ENCODE measurements at places on chromosomes 16 and 17.

GRCh38 chr16:82630219-82630618 is 3.5 kb downstream of the CDH13 start:
- no peak overlapping the region for H3K27ac ChIP-seq
- no peaks in the 10 kb centered on the region for H3K36me3 ChIP-seq
- peaks cover 23% of the 10 kb centered on the region for H3K27me3 ChIP-seq

GRCh38 chr16:89472711-89473075 is 17.7 kb downstream of the ANKRD11 start:
- no peaks in the 10 kb centered on the region for H3K27me3 ChIP-seq
- no peak overlapping the region for H3K4me3 ChIP-seq
- H3K36me3 ChIP-seq, result no peaks in the 10 kb centered on the region
- no peak overlapping the region for H3K27ac ChIP-seq
- peaks cover 3% of the 10 kb centered on the region for H3K4me1 ChIP-seq
- no peak for DNase-seq

GRCh38 chr16:65965628-65966027 is 400.9 kb upstream of the CDH5 start:
- DNase-seq, result no peak
- H3K27ac ChIP-seq, result no peak overlapping the region
- no peaks in the 10 kb centered on the region for H3K27me3 ChIP-seq

GRCh38 chr17:17071531-17072360 is 29.5 kb downstream of the MPRIP start:
- H3K27ac ChIP-seq, result no peak overlapping the region
- H3K4me3 ChIP-seq, result no peak overlapping the region
- H3K36me3 ChIP-seq, result peaks cover 3% of the 10 kb centered on the region

DNA sequence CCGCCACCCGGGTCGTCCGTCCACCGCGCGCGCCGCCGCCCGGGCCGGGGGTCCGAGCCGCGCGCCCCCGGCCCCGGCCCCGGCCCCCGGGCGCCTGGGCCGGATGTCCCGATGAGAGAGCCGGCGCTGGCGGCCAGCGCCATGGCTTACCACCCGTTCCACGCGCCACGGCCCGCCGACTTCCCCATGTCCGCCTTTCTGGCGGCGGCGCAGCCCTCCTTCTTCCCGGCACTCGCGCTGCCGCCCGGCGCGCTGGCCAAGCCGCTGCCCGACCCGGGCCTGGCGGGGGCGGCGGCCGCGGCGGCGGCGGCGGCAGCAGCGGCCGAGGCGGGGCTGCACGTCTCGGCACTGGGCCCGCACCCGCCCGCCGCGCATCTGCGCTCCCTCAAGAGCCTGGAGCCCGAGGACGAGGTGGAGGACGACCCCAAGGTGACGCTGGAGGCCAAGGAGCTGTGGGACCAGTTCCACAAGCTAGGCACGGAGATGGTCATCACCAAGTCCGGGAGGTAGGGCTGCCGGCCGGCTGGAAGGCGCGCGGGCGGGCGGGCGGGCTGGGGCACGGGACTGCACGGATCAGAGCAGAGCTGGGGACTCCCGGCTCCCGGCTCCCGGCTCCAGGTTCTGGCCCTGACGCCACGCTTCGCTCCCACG is 548 bp downstream of the TBX2 start:
- H3K36me3 ChIP-seq, result no peaks in the 10 kb centered on the region
- no peak overlapping the region for H3K27ac ChIP-seq
- peaks cover 89% of the 10 kb centered on the region for H3K27me3 ChIP-seq
- H3K4me1 ChIP-seq, result peaks cover 21% of the 10 kb centered on the region
- no peak for DNase-seq

DNA sequence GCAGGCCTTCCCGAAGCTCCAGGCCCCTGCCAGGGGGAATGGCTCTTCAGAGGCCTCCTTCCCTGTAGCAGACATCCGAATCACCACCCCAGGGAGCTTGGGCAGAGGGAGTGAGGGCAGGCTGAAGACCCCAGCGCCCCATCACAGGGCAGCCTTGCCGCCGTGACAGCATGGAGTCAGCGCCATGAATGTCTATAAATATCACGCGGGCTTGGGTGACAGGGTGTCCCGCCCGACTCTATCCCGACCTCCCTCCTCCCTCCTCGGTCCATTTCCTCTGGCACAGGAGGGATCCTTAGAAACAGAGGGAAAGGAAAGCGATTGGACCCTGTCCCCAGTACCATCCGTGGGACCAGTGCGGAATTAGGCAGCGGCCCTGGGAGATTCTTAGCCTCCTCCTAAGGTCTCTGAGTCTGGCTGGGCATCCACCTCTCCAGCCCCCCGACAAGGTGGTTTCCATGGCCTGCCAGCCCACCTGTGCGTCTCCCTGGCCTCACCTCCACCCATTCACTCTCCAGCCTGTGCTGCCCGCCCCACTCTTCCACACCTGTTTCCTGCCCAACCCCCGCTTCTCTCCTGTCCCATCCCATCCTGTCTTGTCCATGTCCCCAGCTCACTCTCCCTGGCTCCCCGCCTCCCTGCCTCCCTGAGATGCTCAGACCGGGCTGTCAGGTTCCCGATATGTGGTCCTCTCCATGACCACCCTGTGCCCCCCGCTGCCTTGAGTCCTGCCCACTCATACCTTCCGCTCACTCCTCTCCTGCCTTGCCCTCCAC is 5.1 kb downstream of the ATP2A1 start:
- no peaks in the 10 kb centered on the region for H3K27me3 ChIP-seq
- H3K4me1 ChIP-seq, result peaks cover 10% of the 10 kb centered on the region
- no peak overlapping the region for H3K27ac ChIP-seq
- H3K36me3 ChIP-seq, result no peaks in the 10 kb centered on the region
- DNase-seq, result no peak

- H3K27ac ChIP-seq, result no peak overlapping the region
- peak overlapping the region; percentile 40 for H3K4me3 ChIP-seq
- peaks cover 6% of the 10 kb centered on the region for H3K4me1 ChIP-seq
- DNase-seq, result no peak
- H3K36me3 ChIP-seq, result peaks cover 6% of the 10 kb centered on the region
Measured at GRCh38 chr17:39209317-39210092, 9.4 kb downstream of the RPL19 start.

- no peak overlapping the region for H3K27ac ChIP-seq
- H3K4me3 ChIP-seq, result no peak overlapping the region
- no peaks in the 10 kb centered on the region for H3K27me3 ChIP-seq
- DNase-seq, result no peak
- H3K36me3 ChIP-seq, result 0 out of 2 replicates have a peak, but pooled peaks cover 3% of the 10 kb centered on the region
- peaks cover 2% of the 10 kb centered on the region for H3K4me1 ChIP-seq
Measured at GRCh38 chr16:1825381-1825863, 1.2 kb downstream of the HAGH start.

GRCh38 chr16:79074951-79075350 is 525.6 kb downstream of the MAF start:
- no peak overlapping the region for H3K4me3 ChIP-seq
- no peak overlapping the region for H3K27ac ChIP-seq
- no peaks in the 10 kb centered on the region for H3K36me3 ChIP-seq
- no peaks in the 10 kb centered on the region for H3K27me3 ChIP-seq
- no peak for DNase-seq

- H3K4me3 ChIP-seq, result no peak overlapping the region
- DNase-seq, result no peak
- peaks cover 3% of the 10 kb centered on the region for H3K4me1 ChIP-seq
- H3K36me3 ChIP-seq, result no peaks in the 10 kb centered on the region
- no peak overlapping the region for H3K27ac ChIP-seq
Measured at GRCh38 chr16:22220714-22221113, 14.6 kb downstream of the EEF2K start.

DNA sequence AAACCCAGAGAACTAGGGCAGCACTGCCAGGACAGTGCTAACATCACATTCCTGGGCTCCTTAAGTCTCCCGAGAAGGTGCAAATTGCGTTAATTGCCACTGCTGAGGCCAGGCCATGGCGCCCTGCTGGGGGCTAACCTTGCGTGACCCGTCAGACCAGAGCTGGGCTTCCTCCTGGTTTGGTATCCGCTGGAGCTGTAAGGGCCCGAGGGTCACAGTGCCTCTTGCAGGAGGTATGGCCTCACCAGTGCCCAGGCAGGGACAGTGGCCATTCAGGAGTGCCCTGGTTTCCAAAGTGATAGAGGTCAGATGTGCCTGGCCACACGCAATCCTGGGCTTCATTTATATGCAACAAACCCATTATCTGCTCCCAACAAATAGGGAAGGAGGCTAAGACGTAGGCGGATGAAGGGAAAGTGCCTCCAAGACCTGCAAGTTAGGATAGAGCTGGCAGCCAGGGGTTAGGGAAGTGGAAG is 17.7 kb upstream of the ADCY9 start:
- no peaks in the 10 kb centered on the region for H3K36me3 ChIP-seq
- no peak overlapping the region for H3K4me3 ChIP-seq
- no peak overlapping the region for H3K27ac ChIP-seq
- no peak for DNase-seq
- no peaks in the 10 kb centered on the region for H3K4me1 ChIP-seq

DNA sequence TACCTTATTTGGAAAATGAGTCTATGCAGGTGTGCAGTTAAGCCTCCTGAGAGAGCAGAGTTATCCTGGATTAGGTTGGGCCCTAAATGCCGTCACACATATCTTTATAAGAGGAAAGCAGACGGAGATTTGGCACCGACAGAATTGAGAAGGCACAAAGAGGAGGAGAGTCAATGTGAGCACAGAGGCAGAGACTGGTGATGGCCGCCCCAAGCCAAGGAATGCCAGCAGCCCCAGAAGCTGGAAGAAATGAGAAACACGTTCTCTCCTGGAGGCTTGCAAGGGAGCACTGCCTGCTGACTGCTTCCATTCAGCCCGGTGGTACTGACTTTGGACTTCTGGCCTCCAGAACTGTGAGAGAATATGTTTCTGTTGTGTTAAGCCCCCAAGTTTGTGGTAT is 3.2 kb downstream of the SLC46A1 start:
- no peak for DNase-seq
- no peaks in the 10 kb centered on the region for H3K36me3 ChIP-seq

DNA sequence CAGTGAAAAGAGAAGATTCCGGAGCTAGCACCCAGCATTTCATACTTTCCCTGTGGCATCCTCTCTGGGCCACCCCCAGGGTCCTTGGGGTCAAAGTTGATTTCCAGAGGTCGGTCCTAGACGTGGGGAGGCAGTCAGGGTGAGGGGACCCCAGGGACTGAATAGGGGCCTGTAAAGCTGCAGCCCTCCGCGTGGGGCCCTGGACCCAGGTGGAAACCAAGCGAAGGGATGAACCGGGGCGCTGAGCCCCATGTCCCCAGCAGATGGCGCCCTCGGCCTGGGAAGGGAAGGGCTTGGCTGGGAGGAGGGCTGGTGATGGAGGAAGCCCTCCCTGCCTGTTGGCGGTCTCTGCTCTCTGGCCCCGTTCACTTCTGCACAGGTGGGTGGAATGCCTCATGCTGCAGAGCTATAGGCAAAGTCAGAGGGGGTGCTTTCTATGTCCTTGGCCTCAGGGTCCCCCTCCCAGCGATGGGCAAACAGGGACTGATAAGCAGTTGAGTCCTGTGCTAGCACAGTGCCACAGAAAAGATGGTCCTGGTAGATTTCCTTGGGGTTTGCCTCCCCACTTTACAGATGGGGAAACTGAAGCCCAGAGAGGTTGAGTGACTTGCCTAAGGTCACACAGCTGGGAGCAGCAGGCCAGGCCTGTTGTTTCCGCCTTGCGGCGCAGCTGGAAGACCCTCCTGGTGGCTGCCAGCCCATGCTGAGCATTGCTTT is 163.4 kb upstream of the CIBAR2 start:
- H3K4me3 ChIP-seq, result no peak overlapping the region
- peak; percentile 50 for DNase-seq
- H3K4me1 ChIP-seq, result peaks cover 2% of the 10 kb centered on the region
- no peak overlapping the region for H3K27ac ChIP-seq
- no peaks in the 10 kb centered on the region for H3K36me3 ChIP-seq

DNA sequence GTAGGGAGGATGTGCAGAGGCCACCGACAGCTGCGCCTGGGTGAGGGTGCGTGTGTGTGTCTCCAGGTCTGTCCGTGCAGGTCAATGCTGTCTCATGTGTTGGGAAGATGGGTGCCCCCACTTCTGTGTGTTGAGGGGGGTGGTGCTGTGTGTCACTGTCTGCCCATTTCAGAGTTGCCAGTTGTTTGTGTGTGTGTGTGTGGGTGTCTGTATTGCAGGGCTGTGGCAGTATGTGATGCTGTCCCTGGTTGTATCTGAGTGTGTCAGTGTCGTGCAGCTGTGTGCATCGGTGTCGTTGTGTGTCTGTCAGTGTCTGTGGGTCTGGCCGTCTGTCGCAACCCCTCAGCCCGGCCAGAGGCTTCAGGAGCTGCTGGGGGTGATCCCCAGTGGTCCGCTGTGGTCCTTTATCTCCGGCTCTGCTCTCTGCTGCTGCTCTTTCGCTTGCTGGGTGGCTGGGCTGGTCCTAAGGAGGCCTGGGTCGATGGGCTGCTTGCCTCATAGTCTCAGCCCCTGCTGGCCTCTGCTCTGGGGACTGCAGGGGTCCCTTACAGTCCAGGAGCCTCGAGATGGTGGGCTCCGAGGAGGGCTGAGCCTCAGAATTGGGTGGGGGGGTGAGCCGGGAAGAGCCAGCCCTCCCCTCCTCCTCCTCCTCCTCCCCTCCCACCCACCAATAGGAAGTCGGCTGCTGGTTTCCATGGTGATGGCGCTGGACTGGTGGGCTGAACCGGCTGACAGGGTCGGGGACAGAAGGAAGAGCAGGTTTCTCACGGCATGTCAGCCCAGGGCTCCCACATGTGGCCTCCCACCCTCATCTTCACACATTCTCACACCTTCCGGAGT is at the start of gene TSPOAP1:
TSS of gene TSPOAP1 (minus strand) at position 601 of the 840 bp plus-strand sequence. CDS start 875 bp downstream, outside the sequence.
- no peak within 1 kb of the TSS for H3K27ac ChIP-seq
- no peak for DNase-seq
- no peaks in the 10 kb centered on the region for H3K36me3 ChIP-seq
- H3K4me1 ChIP-seq, result peaks cover 19% of the 10 kb centered on the region
- no peak within 1 kb of the TSS for H3K4me3 ChIP-seq

GRCh38 chr16:30697264-30698138 is 1.5 kb upstream of the SRCAP start:
- peak overlapping the region; percentile 65 for H3K4me3 ChIP-seq
- peaks cover 11% of the 10 kb centered on the region for H3K27me3 ChIP-seq
- H3K27ac ChIP-seq, result no peak overlapping the region
- 0 out of 2 replicates have a peak, but pooled peaks cover 6% of the 10 kb centered on the region for H3K36me3 ChIP-seq
- H3K4me1 ChIP-seq, result peaks cover 1% of the 10 kb centered on the region

Measured in iPS DF 6.9 (cell line).